ENCODE measurements at places on chromosomes 11 and 22.

DNA sequence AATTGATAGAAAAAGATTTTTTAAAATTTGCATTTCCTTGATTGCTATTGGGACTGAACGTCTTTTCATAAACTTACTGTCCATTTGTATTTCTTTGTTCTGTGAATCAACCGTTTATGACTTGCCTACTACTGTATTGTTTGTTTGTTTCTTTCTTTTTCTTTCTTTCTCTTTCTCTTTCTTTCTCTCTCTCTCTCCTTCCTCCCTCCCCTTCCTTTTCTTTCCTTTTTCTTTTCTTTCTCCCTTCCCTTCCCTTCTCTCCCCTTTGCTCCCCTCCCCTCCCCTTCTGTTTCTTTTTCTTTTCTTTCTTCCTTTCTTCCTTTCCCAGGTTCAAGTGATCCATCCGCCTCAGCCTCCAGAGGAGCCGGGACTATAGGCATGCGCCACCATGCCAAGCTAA, 46.9 kb downstream of the NF2 start:
- DNase-seq: no peak

GRCh38 chr22:28815111-28815510, 14.7 kb upstream of the XBP1 start:
- DNase-seq: no peak

DNA sequence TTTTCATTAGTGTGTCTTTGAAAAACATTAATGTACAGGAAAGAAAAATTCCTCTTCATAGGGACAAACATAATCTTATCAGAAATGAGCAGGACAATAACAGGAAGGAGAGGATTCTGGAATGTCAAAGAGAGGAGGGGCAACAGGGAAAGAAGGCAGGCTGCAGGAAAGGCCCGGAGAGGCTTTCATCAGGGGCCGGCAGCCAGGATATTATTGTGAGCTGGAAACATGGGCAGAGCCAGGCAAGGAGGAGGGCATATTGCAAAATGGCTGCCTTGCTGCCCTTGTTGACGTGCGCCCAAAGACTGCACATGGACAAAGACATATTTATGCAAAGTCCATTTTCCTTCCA, 433.7 kb downstream of the ETS1 start:
- no peak for DNase-seq

- DNase-seq: no peak
Measured at GRCh38 chr11:96506953-96507354, 117.1 kb downstream of the JRKL start.

- no peak for DNase-seq
Measured at GRCh38 chr11:119436711-119437110, 13.7 kb upstream of the THY1 start.

GRCh38 chr22:42064629-42065028, 6.0 kb downstream of the NAGA start:
- DNase-seq: no peak

- no peak for DNase-seq
Measured at GRCh38 chr22:49727881-49728569, 99.6 kb downstream of the BRD1 start.

DNA sequence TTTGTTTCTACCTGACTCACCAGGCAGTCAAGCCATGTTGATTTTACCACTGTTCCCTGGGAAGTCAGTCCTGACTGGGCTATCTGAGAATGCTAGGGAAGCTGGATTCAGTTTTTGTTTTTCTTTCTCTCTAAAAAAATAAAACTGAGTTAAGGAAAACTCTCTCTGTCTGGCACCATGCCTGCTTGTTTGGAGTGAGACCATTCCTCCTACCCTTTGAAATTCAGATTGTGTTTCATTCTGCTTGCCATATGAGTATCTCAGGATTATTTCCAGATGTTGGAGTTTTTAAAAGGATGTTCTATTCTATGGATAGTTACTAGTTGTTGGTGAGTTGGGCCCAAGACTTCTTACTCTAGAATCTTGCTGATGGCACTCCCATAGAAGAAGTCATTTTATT, 1917.0 kb downstream of the LRRC4C start:
- no peak for DNase-seq

DNA sequence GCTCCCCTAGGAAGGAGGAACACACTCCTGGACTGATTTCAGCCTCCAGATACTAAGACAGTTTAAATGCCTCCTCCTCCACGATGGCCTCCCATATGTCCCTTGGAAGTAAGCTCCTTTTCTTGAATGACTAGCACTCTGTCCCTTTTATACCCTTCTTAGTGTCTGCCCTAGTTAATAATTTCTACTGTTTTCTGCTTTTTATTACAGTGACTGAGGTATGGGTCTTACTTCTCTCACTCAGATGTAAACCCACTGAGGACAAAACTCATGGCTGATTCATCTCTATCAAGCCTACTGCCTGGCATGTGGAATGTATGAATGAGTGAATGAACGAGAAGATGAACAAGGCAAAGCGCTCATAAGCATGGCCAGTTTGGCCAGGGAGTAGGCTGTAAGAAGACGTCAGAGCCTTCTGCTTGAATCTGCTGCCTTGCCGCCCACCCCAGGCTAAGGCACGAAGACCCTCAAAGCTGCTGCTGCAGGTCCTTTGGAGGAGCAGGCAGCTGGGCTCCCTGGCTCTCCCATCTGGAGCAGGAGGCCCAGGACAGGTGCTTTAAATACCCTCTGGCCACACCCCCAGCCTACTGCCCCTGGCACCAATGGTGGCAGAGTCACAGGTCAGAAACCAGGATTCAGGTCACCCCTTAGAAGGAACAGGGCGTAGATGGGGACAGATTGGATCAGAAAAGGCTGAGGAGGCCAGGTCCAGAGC, 8.2 kb upstream of the PGA3 start:
- DNase-seq: no peak

DNA sequence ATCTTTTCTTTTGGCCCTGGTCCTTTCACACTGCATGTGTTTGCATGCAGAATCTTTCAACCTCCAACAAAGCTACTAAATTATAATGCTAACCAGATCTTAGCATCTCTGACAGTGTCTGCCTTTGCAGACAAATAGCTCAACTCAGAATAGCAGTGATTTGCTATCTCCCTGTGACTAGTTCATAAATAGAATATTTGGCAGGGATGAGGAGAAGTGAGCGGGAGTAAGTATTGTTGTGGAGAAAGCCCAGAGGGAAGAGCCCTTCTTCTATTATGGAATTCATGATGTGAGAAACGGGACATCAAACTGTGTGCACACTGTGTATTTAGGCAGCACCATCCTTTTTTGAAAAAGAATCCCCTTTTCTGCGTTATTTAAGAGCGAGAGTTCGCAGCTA, 288.0 kb upstream of the CHORDC1 start:
- no peak for DNase-seq

GRCh38 chr11:68978931-68979594, 1.7 kb downstream of the MRGPRD start:
- no peak for DNase-seq

- no peak for DNase-seq
Measured at GRCh38 chr11:1219446-1219833, 3.4 kb upstream of the MUC5B start.

DNA sequence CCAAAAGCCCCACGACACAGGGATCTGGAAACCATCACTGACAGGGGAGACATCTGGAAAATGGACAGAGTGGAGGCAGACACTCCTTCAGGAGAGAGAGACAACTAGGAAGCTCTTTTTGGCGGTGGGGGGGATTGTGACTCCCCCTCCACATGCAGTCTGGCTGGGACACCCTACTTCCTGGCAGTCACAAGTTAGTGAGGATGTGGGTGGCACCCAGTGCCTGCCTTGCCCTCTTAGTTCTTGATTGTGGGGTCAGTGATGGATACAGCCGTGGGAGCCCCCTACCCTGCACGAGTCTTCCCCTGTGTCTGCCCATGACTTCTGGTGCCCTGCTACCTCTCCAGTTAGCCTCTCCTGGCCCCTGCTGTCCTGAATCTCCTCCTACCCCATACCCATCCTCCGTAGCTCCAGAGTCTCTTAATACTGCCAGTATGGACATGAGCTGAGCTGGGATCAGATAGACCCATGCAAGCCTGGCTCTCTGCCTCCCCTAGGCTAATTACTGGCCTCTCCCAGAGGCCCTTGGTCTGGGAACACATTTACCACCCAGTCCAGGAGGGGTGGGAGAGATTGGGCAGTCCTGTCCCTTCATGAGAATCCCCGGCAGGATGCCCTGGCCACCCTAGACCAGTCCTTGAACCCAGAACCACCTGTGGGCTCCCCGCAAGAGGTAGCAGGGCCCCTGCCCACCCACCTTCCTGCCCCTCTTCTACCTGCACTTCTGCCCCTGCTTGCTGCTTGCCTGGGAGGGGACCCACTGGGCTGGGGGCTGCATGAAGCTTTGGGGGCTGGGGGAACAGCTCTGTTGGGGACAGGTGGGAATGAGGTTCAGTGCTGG, 22.8 kb downstream of the RHBDD3 start:
- DNase-seq: no peak

DNA sequence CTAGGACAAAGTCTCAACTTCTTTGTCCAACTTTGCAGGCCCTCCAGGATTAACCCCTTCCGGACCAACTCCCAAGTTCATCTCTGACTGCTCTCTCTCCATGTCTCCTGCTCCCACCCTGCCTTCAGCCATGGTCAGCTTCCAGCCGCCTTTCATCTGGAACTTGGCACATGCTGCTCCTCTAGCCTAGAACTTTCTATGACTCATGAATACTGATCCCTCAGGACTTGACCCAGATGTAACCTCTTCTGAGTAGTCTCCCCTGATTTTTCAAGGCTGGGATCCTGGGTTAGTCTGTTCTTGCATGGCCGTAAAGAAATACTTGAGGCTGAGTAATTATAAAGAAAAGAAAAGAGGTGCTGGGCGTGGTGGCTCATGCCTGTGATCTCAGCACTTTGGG, 5.2 kb upstream of the SLC15A3 start:
- no peak for DNase-seq

- no peak for DNase-seq
Measured at GRCh38 chr11:65213322-65214211, 31.8 kb downstream of the CAPN1 start.

- DNase-seq: no peak
Measured at GRCh38 chr11:72228229-72228843, 3.8 kb downstream of the INPPL1 start.

GRCh38 chr22:23178512-23179254, 1.6 kb upstream of the BCR start:
- no peak for DNase-seq

- no peak for DNase-seq
Measured at GRCh38 chr11:95641495-95641894, 148.1 kb downstream of the FAM76B start.

DNA sequence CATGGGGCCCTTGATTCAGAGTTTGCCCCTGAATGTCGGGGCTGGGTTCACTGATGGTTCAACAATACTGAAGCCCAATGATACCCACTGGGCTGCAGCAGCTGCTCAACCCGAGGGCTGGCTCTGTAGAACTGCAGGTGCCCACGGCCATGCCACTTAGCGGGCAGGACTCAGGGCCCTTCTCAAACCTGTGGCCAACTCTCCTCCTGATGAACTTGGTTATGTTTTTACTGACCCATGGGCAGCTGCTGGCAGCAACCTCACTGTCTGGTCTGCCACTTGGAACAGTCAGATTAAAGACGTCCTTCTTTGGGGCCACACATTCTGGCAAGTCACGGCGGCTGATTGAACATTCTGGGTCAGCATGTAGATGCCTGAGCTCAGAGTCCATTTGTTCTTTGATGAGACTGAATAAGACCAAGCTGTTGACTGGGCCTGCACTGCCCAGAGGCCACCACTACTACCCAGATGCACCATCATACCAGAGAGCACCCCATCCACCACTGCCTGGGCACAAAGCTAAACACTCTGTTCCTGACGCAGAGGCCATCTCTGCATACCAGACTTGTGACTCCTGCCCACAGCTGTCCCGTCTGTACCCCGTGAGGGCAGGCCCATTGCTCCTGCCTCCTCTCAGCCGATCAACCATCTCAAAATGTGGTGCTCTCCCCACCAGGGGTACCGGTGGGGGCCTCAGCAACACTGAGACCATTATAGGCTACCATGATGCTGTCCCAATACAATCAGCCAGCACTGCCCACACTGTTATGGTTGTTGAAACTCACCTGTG, 67.8 kb downstream of the SHANK2 start:
- no peak for DNase-seq

- no peak for DNase-seq
Measured at GRCh38 chr11:111766834-111767142, 599 bp upstream of the PPP2R1B start.

DNA sequence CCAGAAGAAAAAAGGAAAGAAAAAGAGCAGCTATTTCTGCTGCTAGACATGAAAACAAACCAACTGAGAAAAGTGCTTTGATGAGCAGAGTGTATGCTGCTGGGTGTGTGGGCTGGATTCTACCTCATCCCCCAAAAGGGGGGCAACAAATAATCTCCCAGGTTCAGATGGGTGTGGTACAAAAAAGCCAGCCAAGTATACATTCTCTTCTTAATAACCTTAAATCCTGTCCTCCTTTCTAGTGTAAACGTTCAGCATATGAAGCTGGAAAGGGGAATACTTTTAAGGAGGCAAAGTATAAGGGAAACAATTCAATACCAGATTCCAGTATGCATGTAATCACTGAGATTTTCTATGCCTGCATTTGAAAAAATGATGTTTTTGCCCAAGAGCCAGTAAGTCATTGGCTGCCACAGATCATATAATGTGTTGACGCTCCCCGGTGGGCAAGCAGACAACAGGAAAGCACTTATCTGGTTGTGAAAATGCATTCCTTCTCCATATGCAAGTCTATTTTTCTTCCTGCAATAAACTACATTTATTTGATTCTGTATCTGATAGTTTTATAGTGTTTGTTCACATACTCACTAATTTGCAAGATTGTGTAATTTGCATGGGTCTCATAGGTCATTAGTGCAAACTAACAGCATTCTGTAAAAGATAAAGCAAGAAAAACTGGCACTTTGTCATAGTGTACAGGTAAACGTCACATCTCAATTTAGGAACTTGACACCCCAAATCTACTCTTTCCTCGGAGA, 201.1 kb downstream of the CADM1 start:
- no peak for DNase-seq

- no peak for DNase-seq
Measured at GRCh38 chr11:109241988-109242536, 179.9 kb upstream of the C11orf87 start.

- DNase-seq: no peak
Measured at GRCh38 chr22:46661221-46661851, 41.1 kb downstream of the GRAMD4 start.

- no peak for DNase-seq
Measured at GRCh38 chr11:104546501-104546900, 351.8 kb downstream of the CASP12 start.

GRCh38 chr22:42074132-42074811, at the start of gene PHETA2:
Gene PHETA2 (plus strand): TSS chr22:42074248. CDS start chr22:42077294, 3,046 bp downstream.
- DNase-seq: peak; percentile 30

- no peak for DNase-seq
Measured at GRCh38 chr11:27319072-27319471, 43.9 kb downstream of the CCDC34 start.

GRCh38 chr22:20937031-20937793, 20.0 kb downstream of the CRKL start:
- no peak for DNase-seq

GRCh38 chr11:12174128-12174476, 63.7 kb downstream of the MICAL2 start:
- DNase-seq: no peak

- DNase-seq: no peak
Measured at GRCh38 chr11:94750319-94751217, 17.6 kb upstream of the AMOTL1 start.
